ENCODE measurements at places on chromosomes 2 and 18.

- DNase-seq, result peak; percentile 16
Measured at GRCh38 chr2:199484927-199485326, 27.2 kb upstream of the SATB2 start.

- no peak for DNase-seq
Measured at GRCh38 chr2:73037947-73038585, 33.4 kb downstream of the SFXN5 start.

DNA sequence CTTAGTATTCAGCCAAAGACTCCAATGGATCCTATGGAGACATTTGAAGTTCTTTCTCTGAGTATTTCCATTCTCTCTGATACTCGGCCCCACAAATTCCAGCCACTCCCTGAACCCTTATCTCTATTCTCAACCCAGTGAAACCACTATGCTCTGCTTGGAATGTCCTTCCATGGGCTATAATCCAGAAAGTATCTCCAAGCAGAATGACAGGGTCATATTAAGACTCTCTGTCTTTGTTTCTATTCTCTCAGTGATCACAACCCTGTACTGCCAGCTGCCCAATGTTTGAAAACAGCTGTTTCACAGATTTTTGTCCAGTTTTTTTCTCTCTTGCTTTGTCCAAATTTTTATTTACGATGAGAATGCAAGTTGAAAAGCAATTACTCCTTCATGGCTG, 21.9 kb downstream of the CHMP3 start:
- peak; percentile 41 for DNase-seq

DNA sequence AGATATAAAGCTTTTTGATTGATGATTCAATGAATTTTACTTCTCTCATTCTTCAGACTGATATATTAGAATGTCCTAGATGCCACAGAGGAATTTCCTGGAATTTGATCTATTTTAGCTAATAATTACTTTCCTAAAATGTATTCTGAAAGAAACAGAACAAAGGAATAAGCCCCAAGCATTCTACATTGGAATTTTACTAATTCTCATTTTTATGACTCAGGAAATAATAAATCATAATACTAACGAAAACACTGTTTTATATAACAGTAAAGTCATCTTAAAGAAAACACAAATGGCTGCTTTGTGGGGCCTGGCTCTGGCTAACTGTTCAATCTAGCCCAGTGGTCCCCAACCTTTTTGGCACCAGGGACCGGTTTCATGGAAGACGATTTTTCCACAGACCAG, 68.6 kb upstream of the LPIN2 start:
- no peak for DNase-seq

DNA sequence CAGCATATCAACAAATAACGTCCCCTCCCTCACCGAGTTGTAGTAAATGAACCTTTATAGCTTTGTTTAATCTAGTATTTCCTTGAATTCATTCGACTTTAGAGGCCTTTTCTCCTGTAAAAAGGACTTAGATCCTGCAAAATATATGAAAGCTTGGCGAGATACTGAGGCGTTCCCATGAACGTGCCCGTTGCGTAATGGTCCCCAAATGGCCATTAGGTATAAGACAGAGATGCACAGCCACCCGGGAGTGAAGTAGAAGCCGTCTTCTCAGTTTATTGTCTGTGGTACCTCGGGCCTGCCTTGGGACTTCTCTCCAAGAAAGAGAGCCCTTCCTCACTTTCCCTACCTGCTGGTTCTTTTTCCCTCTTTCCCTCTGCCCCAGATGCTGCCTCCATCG, 310.6 kb downstream of the CELF4 start:
- no peak for DNase-seq

DNA sequence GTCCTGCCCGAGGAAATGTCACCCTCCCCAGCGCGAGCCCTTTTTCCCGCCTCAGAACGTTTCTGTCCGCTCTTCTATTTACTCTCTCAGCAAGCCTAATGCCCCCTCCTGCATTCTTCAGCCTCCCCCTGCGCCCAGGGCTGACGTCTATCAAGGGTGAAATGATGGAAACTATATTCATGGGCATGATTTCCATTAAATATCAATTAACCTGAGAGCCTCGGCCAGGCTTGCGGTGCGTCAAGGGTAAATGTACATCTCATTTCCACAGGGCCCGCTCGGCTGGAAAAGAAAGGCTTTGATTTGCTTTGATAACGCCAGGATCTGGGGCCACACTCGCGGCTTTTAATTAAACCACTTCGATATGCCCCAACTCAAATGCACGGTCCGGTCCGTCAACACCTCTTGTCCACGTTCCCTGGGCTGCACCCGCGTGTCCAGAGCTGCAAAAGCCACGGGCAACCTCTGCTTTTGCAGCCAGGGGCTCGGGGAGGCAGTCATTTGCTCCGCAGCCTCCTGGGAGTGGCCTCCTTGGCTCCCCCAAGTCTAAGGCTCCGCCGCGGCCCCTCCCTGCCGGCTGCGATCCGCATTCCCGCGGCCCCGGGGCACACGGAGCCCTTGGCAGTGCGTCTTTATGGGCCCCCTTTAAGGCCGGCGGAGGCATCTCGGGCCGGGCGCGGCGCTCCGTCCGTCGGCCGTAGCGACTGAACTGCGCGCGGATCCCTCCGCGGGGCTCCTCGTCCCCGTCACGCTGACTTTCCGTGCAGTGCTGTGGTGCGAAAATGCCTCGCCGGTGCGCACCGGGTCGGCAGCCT, at the start of gene HOXD8:
TSS of gene HOXD8 (plus strand) at position 724 of the 815 bp plus-strand sequence. CDS start 662 bp downstream, outside the sequence.
- DNase-seq, result peak; percentile 38

GRCh38 chr2:80169811-80170594, 134.5 kb downstream of the LRRTM1 start:
- no peak for DNase-seq

- DNase-seq, result peak; percentile 55
Measured at GRCh38 chr18:44708451-44709083, 27.9 kb downstream of the SETBP1 start.

GRCh38 chr18:77079954-77080682, 52.5 kb downstream of the MBP start:
- DNase-seq, result no peak

- DNase-seq, result no peak
Measured at GRCh38 chr2:6211236-6211635, 519.1 kb downstream of the SOX11 start.

DNA sequence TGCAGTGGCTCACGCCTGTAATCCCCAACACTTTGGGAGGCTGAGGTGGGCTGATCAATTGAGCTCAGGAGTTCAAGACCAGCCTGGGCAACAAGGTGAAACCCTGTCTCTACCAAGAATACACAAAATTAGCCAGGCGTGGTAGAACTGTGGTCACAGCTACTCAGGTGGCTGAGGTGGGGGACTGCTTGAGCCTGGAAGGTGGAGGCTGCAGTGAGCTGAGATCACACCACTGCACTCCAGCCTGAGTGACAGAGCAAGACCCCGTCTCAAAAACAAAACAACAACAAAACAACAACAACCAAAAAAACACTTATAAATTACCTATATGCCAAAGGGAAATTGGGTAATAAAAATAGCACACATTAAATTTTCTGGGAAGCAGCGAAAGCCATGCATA, 141.6 kb downstream of the HDAC4 start:
- no peak for DNase-seq
